ENCODE measurements at places on chromosomes 13 and 19.

DNA sequence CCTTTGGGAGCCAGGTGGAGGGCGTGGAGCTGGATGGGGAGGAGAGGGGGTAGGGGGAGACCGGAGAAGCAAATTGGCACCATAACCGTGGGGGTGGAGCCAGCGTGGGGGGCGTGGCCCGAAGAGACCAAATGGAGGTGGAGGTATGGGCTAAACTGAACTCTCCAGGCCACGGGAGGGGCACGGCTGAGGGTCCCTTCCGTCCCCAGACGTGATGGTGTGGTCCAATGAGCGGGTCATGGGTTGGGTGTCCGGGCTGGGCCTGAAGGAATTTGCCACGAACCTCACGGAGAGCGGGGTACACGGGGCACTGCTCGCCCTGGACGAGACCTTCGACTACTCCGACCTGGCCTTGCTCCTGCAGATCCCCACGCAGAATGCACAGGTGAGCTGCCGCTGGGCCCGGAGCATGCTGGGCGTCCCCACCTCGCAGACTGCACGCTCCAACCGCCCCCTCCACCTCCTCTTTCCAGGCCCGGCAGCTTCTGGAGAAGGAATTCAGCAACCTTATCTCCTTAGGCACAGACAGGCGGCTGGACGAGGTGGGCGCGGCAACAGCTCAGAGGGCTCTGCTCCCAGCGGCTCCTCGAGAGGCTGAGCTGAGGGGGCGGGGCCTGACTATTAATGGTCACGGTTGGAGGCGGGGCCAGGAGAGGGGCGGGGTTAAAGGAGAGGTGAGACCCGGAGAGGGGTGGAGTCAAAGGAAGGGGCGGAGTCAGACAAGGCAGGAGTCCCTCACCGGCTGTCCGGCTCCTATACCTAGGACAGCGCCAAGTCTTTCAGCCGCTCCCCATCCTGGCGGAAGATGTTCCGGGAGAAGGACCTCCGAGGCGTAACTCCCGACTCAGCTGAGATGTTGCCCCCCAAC is 6.2 kb downstream of the HRC start:
- DNase-seq, result peak; percentile 74

DNA sequence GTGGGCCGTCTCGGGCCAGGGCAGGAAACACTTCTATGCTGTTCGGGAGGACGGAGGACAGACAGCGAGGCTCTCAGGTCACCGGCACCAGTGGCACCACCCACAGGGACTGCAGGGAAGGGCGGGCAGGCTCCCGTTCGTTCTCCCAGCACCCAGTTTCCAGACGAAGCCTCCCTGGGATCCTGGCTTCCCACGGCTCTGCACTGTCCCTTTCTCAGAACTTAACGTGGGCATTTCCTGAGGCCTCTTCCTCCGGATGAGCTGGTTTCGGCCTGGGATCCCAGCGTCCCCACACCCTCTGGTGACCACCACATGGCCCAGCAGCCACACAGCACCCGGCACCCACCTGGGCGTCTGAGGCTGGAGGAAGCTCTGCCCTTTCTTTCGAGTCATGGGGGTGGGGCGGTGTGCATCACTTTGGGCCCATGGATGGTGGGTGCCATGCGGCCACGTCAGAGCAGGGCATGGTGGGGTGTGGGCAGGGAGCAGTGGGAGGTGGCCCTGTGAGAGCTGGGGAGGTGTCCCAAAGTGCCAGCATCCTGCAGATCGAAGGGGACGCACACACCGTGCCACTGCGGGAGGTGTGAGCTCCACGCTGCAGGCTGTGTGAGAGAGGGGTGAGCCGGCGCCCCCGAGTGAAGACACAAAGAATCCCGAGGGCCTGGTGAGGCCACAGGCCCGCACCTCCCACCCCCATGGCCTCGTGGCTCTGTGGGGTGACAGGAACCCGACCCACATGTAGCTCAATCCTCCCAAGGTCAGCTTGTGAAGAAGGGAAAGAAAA is 38.7 kb upstream of the GRTP1 start:
- DNase-seq, result no peak

- DNase-seq, result no peak
These were observed 275.3 kb upstream of the KLF12 start for GRCh38 chr13:74409551-74409950.

GRCh38 chr19:7251494-7251893 is 42.7 kb downstream of the INSR start:
- no peak for DNase-seq
